ENCODE measurements at places on chromosomes 2 and 18.

DNA sequence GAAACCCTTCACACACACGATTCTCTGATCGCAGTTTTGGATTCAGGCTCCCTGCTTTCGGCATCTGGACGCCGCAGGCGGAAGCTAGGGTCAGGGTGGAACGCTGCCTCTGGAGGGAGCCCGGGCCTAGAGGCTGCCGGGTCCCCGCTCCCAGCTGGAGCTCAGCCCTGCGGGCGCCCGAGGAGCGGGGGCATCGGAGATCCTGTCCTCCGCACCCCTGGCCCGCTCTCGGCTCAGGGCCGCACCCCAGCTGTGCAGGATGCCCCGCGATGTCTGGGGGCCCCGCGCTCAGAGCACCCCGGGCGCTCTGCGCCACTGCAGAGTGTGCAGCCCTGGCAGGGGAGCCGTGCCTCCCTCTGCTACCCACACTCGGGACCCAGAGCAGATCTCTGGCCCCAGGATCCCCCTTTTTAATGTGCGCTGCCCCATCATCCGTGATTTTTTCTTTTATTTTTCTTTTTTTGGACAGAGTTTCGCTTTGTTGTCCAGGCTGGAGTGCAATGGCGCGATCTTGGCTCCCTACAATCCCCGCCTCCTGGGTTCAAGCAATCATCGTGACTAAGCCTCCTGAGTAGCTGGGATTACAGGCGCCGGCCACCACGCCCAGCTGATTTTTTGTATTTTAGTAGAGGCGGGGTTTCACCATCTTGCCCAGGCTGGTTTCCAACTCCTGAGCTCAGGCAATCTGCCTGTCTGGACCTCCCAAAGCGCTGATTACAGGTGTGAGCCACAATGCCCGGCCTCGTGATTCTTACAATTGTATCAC is 54.8 kb upstream of the TUBA3E start:
- DNase-seq, result peak; percentile 13

GRCh38 chr2:85485815-85486214 is 53.2 kb upstream of the MAT2A start:
- no peak for DNase-seq

- DNase-seq, result no peak
These were observed 43.7 kb upstream of the FZD5 start for GRCh38 chr2:207813221-207813916.

DNA sequence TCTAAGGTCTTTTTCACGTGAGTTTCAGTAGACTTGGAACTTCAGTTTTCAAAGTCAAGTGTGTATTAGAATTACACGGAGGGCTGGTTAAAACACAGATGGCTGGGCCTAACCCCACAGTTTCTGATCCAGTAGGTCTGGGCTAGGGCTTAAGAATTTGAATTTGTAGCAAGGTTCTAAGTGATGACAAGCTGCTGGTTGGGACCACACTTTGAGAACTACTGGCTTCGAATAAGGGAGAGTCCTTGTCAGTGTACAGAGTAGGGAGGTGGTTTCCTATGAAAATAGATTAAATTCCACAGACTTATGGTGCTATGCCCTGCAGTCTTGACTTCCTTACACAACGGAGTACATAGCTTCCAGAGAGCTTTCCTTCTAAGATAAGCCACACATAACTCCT is 4.5 kb downstream of the RHOB start:
- DNase-seq, result no peak

- DNase-seq, result no peak
These were observed 2.5 kb upstream of the NPAS2 start for GRCh38 chr2:100817388-100817985.
